HL-60 (cell line): ENCODE measurements at places on chromosomes 3 and 15.
A peak's percentile ranks its signal among the peaks of the same experiment; 100 is the strongest.

GRCh38 chr15:87703327-87704111, 553.0 kb downstream of the NTRK3 start:
- peak; percentile 17 for DNase-seq

DNA sequence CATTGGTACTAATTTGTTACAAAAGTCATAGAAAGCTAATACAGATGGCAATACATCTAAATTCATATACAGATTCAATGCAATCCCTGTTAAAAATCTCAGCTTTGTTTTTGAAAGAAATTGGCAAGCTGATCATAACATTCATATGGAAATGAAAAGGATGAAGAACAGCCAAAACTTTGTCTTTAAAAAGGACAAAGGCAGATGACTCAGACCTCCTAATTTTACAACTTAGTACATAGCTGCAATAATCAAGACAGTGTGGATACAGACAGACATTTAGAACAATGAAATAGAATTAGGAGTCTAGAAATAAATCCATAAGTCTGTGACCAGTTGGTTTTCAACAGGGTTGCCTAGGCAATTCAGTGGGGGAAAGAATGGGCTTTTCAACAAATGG, 63.3 kb downstream of the AQP9 start:
- no peak for DNase-seq

DNA sequence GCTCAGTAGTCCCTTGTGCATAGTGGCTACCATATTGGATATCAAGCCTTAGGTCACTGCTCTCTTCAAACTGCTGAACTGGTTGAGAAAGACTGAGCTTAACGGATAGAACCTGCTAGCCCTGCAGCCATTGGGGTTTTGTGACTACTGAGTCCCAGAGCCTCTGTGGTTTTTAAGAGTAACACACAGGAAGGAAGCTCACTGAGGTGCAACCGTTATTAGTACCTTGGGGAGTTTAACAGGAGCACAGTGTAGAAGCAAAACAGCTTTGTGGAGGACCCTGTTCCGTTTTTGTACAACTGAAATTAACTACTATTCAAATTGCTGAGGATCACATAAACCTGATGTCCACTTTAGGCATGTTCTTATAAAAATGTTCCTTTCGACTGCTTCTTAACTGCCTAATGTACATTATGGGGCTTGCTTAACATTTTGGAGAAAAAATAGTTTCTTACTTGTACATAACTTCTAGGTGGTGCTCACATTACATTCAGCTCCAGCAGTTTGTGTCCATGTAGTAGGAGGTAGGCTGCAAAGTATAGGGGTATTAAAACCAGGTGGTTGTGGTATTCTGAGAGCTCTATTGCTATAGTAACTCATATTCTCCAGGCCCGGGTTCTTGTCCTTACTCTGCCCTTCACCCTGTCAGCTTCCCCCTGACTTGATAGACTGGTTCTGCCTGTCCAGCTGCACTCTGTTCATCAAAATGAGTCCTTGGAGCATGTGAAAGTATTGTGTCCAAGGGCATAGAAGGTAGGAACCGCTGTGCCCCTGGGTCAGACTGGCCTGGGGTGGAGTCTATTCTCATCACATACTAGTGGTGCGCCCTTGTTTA, 17.3 kb downstream of the PXK start:
- peak; percentile 94 for DNase-seq

- DNase-seq, result no peak
These were observed 83.8 kb downstream of the GADL1 start for GRCh38 chr3:30810625-30811024.

DNA sequence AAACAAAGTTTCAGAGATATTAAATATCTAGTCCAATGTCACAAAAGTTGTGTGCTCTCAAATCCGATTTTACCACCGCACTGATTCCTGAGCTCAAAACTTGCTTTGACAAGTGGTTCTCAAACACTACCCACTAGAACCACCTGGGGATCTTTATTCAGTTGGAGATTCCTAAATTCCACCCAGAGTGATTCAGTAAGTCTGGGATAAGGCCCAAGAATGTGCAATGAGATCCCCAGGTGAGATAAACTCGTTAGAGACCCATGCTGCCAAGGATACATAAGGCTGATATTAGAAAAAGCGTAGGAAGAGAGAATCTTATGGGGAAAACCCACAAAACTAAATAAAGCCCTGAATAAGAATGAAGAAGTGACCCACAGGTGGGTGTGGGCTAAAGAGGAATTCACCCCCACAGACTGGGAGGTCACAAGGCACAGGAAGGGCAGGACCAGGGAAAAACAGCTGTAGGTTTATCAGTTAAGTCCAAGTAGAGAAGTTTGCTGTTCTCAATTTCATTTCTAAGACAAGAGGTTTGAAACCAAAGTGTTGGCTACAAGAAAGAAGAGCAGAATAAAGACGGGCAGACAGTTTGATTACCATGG, 11.5 kb upstream of the RPS17 start:
- DNase-seq, result no peak
